Brain microvascular endothelial cell (primary cell): ENCODE measurements at places on chromosomes 6 and 20.

GRCh38 chr20:64109831-64110391 lies 2.5 kb upstream of the NPBWR2 start:
- DNase-seq = no peak

GRCh38 chr6:170231293-170232185 lies 59.3 kb downstream of the DLL1 start:
- no peak for DNase-seq

- DNase-seq = no peak
These were observed 27.8 kb upstream of the F13A1 start for GRCh38 chr6:6348256-6348655.

GRCh38 chr6:45808042-45808645 lies 207.5 kb downstream of the CLIC5 start:
- DNase-seq = no peak

- DNase-seq = peak; percentile 90
These were observed 129.4 kb downstream of the BCAS1 start for GRCh38 chr20:53940907-53941545.

DNA sequence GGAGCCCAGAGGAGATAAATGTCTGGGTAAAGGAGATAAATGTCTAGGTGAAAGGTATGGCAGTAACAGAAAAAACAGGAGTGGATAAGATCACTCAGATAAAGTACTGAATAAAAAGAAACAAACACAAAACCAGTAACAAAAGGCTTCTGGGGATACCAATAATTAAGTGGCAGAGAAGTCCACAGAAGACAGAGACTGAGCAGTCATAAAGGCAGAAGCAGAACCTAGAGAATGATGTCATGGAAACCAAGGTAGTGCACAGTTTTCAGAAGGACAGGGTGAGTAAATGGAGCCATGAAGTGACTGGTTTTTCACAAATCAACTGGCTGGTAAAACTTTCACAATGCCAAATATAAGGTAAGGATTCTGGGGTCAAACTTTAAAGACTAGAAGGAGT lies 80.9 kb upstream of the PLN start:
- no peak for DNase-seq

- no peak for DNase-seq
These were observed 121.4 kb upstream of the DST start for GRCh38 chr6:56764081-56764566.

GRCh38 chr20:30286157-30286556 lies 971.3 kb upstream of the DEFB115 start:
- DNase-seq = no peak

- no peak for DNase-seq
These were observed 4.6 kb upstream of the CAPN11 start for GRCh38 chr6:44154067-44154466.

DNA sequence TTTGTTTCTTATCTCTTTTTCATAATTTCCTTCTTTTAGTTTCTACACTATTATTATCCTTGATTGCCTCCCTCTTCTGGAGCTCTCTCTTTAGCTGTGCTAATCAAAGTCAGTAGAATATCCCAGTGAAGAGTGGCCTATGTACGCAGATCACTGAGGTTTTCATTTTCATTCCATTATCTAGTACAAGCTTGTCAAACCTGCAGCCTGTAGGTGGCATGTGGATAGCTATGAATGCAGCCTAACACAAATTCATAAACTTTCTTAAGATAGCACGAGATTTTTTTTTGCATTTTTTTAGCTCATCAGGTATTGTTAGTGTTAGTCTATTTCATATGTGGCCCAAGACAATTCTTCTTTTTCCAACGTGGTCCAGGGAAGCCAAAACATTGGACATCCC lies 825.7 kb upstream of the MAP3K7 start:
- no peak for DNase-seq

- DNase-seq = peak; percentile 71
These were observed 168.9 kb upstream of the UST start for GRCh38 chr6:148577687-148578488.

- DNase-seq = no peak
These were observed 50.4 kb downstream of the BLOC1S5 start for GRCh38 chr6:8013763-8014162.

DNA sequence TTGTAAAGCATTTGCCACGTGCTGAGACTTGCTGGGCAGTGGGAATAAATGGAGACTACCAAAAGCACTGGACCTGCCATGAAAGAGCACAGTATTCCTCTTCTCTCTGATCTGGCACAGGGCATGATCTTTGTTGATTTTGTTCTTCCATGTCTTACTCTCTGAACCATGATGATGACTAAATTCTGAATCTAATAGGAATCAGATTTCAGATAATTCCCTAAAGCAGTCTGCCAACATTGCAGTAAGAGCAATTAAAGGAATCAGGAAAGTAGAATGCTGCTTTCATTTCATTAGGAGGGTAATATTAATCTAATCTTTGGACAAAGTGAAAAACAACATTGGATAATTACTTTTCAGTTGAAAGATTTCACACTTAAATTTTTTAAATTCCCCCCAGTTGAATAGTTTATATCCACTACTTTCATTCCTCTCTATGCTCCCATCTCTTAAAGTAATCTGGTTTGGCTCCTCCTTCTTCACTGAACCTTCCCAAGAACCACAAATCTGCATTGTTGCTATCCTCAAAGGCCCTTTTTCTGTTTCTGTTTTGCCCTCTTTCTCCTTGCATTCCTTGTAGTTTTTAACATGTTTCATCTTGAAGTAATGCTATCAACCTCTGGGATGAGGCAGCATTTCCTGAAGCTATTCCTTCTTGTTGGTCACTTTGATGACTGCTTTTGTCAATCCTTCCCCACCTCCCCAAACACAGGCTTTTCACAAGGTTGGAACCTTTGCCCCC lies 243.2 kb upstream of the TENT5A start:
- peak; percentile 22 for DNase-seq

- no peak for DNase-seq
These were observed 1348.5 kb downstream of the GRIK2 start for GRCh38 chr6:102742028-102742427.

GRCh38 chr20:50283922-50284810 lies 93.5 kb downstream of the CEBPB start:
- DNase-seq = no peak

DNA sequence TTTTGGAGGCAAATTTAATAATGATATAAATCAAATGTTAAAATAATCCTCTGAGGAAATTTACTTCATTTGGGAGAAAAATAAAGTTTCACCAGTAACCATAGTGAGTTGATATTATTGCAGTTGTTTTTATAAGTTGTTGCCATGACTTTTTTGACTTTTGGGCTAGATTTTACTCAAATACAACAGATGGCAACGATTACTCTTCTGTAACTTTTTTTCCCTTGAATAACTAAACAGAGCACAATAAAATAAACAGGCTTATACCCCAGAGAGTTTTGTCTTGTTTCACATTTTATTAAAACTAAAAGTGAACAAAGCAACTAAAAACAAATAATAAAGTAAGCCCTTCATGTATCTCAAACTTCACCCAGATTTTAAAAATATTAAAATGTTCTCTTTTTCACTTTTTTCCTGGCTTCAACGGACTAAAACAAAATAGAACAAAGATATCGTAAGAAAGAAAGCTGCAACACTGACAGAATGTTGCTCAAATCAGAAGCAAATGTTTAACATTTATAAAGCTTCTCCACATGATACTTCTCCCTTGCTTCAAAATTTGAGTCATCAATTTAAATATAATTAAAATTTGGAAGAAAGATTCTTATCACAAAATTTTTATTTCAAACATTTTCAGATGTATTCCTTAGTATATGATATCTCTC lies 42.5 kb upstream of the BMP5 start:
- no peak for DNase-seq

- no peak for DNase-seq
These were observed 512.2 kb upstream of the SYNCRIP start for GRCh38 chr6:86154852-86155251.

DNA sequence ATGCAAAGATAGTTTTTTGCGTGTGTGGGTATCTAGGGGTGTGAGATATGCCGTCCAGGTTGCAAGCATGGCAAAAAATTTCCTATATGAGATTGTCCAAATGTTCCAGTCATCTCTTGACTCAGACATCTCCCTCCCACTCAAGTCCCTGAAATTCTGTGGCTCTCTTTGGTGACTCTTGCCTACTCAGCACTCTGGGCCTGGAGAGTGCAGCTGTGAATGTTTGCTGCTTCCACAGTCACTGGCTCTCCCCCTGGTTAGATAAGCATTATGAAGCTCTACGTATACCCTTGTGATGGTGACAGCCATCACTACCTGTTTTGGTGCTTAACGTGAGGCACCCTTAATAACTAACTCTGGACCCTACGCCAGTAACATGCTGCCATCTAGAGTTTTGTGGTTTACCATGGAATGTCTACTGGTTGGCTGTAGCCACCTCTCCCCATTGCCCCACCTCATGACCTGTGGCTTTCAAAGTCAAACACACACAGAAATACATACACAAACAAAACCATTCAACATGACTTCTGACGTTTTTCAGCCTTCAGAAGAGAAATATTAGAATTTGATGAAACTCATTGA lies 621.9 kb upstream of the CITED2 start:
- DNase-seq = no peak
